ENCODE measurements at places on chromosomes 1 and 21. TPM values are rescaled to one million over a fixed set of nuclear protein-coding genes. Genes with fewer than 3 reads are reported as not detected.

DNA sequence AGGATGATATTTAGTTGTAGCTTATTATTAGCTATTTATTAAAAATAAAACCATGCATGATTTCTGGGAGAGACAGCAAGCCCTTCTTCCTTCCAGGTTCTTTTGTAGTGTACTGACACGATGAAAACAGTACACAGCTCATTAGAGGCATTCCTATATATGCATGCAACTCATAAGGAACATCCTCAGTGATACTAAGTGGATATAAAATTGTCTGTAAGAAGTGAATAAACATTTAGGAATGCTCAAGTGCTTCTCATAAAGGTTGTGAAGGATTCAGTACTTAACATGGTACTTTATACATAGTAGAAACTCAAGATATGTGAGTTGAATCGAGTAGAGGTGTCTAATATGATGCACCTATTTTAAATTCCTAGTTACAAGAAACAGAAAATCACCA lies 287.7 kb downstream of the SDCCAG8 start:
- DNase-seq = no peak

DNA sequence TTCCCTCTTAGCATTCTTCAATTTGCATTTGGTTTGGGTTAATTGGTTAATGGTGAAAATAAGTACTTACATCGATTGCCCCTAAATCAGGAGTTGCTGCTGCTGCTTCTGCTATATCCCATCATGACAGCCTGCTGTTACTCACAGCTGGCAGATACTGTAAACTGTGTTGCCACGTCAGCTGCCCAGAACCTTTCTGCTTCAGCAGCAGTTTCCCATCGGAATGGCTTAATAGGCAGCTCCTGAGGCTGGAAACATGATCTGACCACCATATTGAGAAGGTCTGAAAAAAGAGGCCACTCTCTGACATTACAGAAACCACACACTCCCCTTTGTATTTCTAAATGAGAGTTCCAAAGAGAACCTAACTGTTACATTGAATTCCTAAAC lies 14.3 kb upstream of the SEC16B start:
- peak; percentile 78 for DNase-seq

The PTGS2 gene
- 6.2 TPM for polyA plus RNA-seq

GRCh38 chr1:6461051-6461530 lies 4.9 kb downstream of the TNFRSF25 start:
- no peak for DNase-seq

- DNase-seq = no peak
Measured at GRCh38 chr1:44985747-44986359, 542 bp downstream of the EIF2B3 start.

DNA sequence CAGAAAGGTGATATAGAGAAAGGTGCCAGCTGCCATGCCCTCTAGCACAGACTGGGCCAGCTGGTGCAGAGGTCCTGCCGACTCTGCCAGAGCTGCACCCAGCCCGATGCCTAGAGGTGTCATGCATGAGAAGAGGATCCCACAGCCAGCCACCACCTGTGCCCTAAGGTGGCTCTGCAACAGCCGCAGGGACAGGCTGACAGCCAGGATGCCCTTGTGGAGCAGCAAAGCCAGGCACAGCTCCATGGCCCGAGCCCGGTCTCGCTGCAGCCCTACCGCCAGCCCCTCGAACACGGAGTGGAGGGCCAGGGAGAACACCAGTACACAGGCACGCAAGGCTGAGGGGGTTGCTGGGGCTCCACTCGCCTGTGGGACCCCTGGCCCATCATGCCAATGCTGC lies 1.8 kb upstream of the CRTC2 start:
- DNase-seq = no peak

DNA sequence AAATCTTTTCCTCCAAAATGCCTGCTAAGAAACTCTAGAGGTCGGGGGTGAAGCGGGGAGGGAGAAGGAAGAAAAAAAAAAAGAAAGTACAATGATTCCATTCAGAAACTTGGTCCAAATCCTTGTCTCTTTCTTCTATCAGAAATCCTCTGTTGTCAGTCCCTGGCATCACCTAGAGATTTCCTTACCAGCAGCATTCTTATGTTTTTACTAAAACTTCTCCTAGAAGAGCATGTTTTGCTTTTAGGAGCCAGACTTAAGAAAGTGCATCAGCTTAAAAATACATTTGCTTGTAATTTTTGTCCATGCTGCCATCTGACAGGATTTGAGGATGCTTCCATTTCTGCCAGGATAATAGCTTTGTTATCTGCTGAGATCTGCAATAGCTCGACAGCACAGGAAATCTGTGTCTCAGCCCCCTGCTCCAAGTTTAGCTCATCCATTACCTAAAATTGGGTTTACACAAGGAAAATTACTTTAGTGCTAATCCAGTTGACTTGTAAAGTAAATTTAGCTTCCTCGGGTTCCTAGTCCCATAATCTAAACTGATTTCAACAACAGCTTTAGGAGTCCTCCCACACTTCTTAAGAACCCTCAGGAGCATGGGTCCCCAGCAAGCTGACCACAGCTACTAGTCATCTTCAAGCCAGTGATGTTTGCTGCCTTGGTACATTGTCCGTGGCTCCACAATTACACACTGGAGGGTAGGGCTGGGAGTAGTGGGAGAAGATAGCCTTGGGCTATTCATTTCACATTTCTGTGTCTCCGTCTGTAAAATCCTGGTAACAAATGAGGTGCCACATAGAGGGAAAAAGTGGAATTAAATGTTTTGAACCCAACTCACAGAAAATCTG lies 92.3 kb upstream of the UBE2U start:
- DNase-seq = no peak

- no peak for DNase-seq
Measured at GRCh38 chr1:230743899-230744298, 3.3 kb upstream of the CAPN9 start.

- no peak for DNase-seq
Measured at GRCh38 chr1:37731312-37732019, 33.5 kb downstream of the EPHA10 start.

- DNase-seq = peak; percentile 38
Measured at GRCh38 chr1:36366091-36366661, 19.5 kb downstream of the STK40 start.

The TRIM67 gene
- not detected for polyA plus RNA-seq

- DNase-seq = no peak
Measured at GRCh38 chr1:11488966-11489625, 10.1 kb downstream of the DISP3 start.

- DNase-seq = peak; percentile 46
Measured at GRCh38 chr1:6614929-6615785, 1.6 kb downstream of the PHF13 start.

DNA sequence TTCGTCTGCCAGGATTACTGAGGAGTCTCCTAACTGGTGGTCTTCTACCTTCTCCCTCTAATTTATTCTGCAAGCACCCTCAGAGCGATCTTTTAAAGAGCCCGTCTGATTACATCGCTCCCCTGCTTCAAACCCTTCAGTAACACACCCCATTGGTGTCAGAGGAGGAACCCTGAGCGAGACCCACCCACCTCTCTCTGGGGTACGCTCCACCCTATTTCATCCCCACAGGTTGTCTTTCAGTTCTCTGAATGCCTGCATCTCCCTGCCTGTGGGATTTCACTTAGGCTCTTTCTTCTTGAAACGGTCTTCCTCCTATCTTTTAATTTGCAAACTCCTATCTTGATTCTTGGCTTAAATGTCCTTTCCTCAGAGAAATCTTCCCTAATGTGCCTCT lies 39.4 kb downstream of the C1orf21 start:
- no peak for DNase-seq

The OR2T33 gene
- polyA plus RNA-seq = not detected

The SIPA1L2 gene
- polyA plus RNA-seq = 21.6 TPM

The LAPTM5 gene
- polyA plus RNA-seq = 5.4 TPM

GRCh38 chr1:111497592-111497991 lies 5.8 kb downstream of the ADORA3 start:
- DNase-seq = no peak

DNA sequence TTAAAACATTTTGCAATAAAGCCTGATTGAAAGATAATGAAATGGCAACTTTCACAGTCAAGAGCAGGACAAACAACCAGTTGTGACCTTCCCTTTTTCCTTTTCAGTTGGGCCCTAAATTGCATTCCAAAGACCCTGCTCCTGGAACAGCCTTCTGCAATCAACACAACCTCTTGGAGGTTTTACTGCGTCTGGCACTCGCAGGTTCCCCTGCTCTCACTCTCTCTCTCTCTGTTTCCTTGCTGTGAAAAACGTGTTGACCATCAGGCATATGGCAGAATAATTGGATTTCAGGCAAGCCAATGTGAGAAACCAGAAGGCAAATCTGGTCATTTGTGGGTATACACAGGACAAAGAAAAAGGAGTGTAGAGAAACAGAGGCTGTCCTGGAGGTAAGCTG lies 23.2 kb downstream of the SLC44A5 start:
- DNase-seq = no peak

DNA sequence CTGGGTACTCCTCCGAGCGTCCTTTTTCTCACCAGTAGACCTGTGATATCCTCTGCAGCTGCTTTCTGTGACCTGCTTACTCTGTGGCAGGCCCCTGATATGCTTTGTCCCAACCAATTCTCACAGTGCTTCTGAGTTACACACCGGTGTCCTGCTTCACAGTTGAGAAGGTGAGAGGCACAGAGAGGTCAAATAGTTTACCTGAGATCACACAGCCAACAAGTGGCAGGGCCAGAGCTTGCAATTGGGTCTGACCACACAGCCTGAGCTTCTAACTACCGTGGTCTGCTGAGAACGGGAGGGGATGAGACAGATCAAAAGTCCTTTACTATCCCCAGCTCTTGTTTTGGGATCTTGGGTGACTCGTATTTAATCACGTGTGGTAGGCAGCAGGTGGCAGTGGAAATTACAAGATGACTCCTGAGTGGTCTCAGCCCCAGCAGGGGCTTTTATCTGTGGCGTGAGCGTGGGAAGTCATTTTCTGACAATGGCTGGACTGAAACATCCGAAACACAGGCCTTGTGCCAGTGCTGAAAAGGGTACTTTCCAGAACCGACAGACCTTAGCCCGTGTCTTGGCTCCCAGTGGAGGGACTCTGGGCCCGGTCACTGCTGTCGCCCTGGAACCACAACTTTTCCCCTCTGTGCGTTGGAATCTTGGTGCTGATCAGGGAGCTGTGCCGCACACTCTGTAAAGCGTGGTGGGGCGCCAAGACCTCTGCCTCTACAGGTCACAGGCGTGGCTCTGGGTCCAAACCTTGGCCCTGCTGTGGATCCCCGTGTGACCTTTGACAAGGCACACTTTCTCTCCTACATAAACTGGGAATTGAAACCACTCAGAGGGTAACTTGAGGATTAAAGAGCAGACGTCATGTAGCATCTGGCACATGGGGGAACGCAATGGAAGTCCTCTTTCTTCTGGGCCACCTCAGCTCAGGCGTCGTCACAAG lies 11.9 kb downstream of the THEMIS2 start:
- DNase-seq = no peak

- DNase-seq = no peak
Measured at GRCh38 chr1:17230106-17230505, 18.8 kb upstream of the PADI3 start.

GRCh38 chr1:81458186-81458585 lies 342.5 kb upstream of the ADGRL2 start:
- no peak for DNase-seq

GRCh38 chr1:203035111-203036000 lies 9.1 kb downstream of the PPFIA4 start:
- DNase-seq = no peak

DNA sequence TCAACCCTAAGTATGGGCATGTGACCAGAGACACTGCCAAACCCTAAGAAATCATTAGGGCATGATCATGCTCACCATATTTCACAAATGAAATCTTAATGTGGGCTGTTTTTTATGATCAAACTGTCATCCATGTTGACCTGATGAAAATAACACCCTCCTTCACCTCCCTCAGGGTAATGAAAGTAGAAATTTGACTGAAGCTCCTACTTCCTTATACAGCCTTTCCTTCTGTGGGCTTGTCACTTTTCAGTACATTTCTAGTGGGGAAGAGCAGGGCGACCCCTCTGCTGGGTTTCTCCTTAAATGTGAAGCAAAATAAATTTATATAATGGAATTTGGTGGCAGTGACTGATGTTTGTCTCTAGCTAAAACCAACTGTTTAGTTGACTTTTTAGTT lies 25.9 kb downstream of the IVNS1ABP start:
- no peak for DNase-seq

GRCh38 chr1:87103074-87103473 lies 188.6 kb downstream of the HS2ST1 start:
- DNase-seq = no peak

DNA sequence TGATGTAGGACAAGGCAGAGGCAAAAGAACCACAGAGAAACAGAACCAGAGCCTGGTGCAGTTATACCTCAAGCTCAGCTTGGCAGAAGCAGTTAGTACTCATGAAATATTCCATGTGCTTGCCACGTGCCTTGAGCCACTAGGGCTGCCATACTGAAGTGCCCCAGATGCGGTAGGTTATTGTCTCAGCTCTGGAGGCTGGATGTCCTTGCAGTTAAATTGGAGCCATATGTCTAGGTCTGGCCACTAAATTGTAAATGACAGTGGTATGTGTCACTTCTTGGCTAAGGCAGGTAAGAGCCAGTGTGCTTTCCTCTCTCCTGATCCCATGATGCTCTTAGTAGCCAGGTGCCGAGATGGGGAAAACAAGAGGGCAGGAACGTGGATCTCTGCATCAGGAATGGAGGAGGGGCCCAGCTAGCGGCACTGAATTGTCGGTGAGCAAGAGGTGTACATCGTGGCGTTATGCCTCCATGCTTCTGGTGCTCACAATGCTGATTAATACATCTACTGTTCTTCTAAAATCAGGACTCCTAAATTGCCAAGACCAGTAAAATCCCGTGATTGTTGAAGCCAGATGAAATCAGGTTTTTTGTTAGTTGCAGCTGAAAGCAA lies 73.5 kb downstream of the PSMG1 start:
- DNase-seq = no peak

The PDIK1L gene
- 4.4 TPM for polyA plus RNA-seq

DNA sequence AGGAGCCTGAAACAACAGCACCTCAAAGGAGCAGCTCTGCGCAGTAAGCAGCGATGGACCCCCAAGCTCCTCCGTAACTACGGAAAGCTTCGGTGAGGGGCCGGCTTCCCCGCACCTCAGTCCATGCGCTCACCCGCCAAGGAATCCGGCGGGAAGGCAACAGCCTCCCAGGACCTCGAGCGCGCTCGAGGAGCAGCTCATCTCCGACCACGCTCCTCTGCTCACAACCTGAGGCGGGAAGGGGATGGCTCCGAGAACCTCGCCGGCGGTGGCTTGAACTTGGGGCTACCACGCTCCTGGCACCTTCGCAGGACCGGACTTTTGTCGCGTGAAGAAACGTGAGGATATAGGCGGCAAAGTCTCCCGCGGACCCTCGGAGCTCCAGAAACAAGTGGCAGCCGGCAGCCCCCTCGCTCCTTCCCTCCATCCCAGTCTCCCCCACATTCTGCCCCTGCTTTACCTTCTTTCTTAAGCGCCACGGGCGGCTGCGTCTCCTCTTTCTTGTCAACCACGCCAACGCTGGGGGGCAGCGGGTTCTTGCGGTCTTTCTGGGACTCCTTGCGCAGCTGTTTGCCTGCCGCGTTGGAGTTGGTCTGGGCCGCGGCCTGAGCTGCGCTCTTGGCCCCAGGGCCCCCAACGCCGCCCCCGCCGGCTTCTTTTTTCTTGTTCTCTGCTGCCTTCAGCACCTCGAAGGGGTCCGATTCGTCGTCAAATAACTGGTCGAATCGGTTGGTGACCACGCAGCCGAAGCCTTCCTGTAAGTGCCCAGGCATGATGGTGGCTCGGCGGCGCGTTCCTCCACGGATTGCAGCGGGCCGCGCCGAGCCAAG lies 459 bp downstream of the SERBP1 start:
- peak; percentile 44 for DNase-seq

GRCh38 chr1:2279210-2279639 lies 51.1 kb downstream of the SKI start:
- peak; percentile 93 for DNase-seq

The AGO1 gene
- polyA plus RNA-seq = 7.6 TPM

The TGFBR3 gene
- polyA plus RNA-seq = 46.8 TPM

Measured in hepatocyte (in vitro differentiated cells).